ENCODE measurements at places on chromosomes 16 and 17. TPM values are rescaled to one million over a fixed set of nuclear protein-coding genes. Genes with fewer than 3 reads are reported as not detected.

Gene TMEM132E
- total RNA-seq = not detected

Gene TBC1D3B
- total RNA-seq = 10.0 TPM

GRCh38 chr17:46039592-46040186, 40.6 kb downstream of the STH start:
- no peak for DNase-seq

DNA sequence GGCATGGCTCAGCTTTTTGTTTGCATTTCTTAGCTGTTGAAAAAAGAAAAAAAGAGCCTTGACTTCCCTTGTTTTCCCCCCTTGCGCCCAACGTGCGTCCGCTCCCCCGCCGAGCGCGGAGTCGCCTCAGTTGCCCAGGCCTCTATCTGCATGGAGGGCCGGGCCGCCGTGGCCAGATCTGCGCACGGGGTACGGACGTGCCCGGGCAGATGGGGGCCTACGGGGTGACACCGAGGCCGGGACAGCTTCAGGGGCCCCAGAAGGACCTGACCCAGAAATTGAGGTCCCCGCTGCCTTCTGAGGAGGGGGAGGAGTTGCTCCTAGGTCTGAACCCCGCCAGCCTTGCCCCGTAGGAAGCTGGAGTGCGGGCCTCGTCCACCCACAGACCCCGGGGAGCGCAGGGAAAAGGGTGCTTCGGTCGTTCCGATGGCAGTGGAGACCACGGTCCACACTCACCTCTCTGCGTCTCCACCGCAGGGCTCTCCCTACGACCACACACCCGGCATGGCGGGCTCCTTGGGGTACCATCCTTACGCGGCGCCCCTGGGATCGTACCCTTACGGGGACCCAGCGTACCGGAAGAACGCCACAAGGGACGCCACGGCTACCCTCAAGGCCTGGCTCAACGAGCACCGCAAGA, 1.5 kb downstream of the IRX5 start:
- no peak for DNase-seq

- no peak for DNase-seq
These were observed 256.1 kb upstream of the SALL1 start for GRCh38 chr16:51407199-51407598.

- no peak for DNase-seq
These were observed 415.3 kb upstream of the C16orf82 start for GRCh38 chr16:26651464-26651863.
